ENCODE measurements at places on chromosomes 1 and 21. TPM values are rescaled to one million over a fixed set of nuclear protein-coding genes. Genes with fewer than 3 reads are reported as not detected.

The FAM229A gene
- 2.9 TPM for total RNA-seq

The CD1C gene
- total RNA-seq: not detected

The MCOLN3 gene
- total RNA-seq: 3.6 TPM

The MAB21L3 gene
- total RNA-seq: 0.04 TPM

The RRP15 gene
- total RNA-seq: 25.2 TPM

The F13B gene
- not detected for total RNA-seq

The FNDC10 gene
- 8.4 TPM for total RNA-seq

The TEX38 gene
- total RNA-seq: not detected

The CHI3L1 gene
- not detected for total RNA-seq

The CCDC30 gene
- 0.92 TPM for total RNA-seq

The PKNOX1 gene
- 5.9 TPM for total RNA-seq

The SERINC2 gene
- 28.4 TPM for total RNA-seq

The RAB42 gene
- 2.3 TPM for total RNA-seq

The CFAP107 gene
- total RNA-seq: not detected

The CTH gene
- total RNA-seq: 1.9 TPM

The RHD gene
- not detected for total RNA-seq

The ADAMTSL4 gene
- total RNA-seq: 3.0 TPM

The ST6GALNAC5 gene
- total RNA-seq: not detected

The KCNE1 gene
- not detected for total RNA-seq

The MYCL gene
- total RNA-seq: 1.3 TPM

The RIMKLA gene
- total RNA-seq: 0.70 TPM

The OR2M3 gene
- not detected for total RNA-seq

The LAPTM5 gene
- 0.18 TPM for total RNA-seq

The OR6N1 gene
- total RNA-seq: not detected

The KRTAP8-1 gene
- total RNA-seq: not detected

Data from A549 treated with CpdA at 1 μM for 4 hours (cell line).